ENCODE measurements at places on chromosomes 3 and 15.

DNA sequence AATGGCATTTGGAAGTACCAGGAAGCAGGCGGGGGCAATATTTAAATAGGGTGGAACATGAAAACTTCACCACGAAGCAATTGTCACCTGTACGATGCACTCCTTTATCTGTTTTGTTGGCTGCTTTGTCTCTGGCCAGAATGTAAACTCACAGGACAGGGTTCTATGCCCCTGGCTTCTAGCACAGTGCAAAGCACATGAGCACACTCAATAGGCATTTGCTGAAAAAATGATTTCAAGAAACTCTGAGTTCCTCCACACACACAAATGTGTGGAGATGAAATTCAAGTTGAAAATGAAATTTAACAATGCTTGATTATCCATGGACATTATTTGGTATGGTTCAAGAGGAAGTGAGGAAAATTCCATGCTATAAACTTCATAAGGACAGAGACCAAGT, 229.6 kb upstream of the FEZF2 start:
- no peak for DNase-seq

DNA sequence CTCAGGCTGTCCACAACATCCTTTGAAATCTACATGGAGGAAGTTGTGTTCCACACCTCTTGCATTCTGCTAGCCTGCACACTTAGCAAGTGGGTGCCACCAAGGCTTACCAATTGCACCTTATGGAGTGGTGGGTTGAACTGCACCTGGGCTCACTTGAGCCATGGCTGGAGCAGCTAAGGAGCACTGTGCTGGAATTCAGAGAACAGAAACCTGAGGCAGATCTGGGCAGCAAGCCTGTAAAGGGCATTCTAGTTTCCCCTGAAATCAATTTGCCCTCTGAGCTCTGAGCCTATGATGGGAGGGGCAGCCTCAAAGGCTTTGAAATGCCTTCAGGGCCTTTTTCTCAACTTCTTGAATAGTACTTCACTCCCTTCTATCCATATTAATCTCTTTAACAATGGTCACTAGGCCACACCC, 18.0 kb downstream of the BTLA start:
- no peak for DNase-seq

DNA sequence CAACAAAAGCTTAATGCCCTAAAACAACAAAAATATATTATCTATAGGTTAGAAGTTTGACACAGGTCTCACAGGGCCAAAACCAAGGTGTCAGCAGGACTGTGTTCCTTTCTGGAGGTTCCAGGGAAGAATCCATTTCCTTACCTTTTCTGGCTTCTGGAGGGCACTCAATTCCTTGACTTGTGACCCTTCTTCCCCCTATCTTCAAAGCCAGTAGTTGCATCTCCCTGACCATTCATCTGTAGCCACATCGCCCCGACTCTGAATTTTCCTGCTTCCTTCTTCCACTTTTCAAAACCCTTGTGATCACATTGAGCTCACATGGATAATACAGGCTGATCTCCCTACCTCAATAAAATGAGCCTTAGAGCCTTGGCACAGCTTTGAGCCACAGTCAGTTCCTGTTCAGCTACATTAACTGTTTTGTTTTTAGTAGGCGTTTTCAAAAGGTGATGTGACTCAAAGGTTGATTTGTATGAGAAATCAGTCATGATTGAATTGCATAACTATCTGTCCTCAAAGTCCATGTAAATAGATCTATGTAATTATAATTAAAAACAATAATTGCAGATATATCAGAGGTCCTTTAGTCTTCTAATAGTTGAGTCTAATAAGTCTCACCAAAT, 12.4 kb downstream of the PFN2 start:
- no peak for DNase-seq

GRCh38 chr3:187520027-187520945, 149.9 kb downstream of the SST start:
- DNase-seq, result no peak

DNA sequence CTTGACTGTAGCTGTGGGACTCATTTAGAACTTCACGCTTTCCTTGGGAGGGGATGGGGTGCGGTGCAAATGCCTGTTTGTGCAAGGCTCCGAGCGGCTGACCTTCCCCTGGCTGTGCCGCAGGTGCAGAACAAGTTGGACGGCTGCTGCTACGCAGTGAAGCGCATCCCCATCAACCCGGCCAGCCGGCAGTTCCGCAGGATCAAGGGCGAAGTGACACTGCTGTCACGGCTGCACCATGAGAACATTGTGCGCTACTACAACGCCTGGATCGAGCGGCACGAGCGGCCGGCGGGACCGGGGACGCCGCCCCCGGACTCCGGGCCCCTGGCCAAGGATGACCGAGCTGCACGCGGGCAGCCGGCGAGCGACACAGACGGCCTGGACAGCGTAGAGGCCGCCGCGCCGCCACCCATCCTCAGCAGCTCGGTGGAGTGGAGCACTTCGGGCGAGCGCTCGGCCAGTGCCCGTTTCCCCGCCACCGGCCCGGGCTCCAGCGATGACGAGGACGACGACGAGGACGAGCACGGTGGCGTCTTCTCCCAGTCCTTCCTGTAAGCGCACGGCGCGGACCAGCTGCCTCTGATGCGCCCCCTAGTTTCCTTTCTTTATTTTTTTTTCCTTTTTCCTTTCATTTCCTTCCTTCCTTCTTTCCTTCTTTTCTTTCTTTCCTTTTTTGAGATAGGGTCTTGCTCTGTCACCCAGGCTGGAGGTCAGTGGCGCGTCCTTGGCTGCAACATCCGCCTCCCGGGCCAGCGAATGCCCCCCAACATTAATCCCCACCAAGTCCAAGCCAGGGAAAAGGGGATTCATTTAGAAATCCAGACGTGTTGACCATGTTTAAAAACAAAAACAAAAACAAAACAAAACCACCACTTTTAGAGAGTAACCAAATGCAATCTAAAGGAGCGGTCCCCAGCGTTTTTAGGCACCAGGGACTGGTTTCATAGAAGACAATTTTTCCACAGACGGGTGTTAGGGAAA, 42.7 kb downstream of the EIF2AK4 start:
- DNase-seq, result peak; percentile 77

DNA sequence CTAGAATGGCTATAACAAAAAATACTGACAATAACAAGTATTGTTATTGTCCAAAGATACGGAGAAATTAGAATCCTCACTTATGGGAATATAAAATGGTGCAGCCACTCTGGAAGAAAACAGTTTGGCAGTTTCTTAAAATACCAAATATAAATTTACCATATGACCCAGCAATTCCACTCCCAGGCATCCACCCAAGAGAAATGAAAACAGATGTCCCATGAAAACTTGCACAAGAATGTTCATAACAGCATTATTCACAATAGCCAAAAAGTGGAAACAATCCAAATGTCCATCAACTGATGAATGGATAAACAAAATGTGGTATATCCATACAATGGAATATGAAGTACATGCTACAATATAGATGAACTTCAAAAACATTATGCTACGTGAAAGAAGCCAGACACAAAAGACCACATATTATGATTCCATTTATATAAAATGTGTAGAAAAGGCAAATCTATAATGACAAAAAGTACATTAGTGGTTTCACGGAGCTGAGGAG, 9.4 kb downstream of the AAGAB start:
- DNase-seq, result no peak

GRCh38 chr15:75577401-75578172, 1.5 kb downstream of the PTPN9 start:
- peak; percentile 14 for DNase-seq

DNA sequence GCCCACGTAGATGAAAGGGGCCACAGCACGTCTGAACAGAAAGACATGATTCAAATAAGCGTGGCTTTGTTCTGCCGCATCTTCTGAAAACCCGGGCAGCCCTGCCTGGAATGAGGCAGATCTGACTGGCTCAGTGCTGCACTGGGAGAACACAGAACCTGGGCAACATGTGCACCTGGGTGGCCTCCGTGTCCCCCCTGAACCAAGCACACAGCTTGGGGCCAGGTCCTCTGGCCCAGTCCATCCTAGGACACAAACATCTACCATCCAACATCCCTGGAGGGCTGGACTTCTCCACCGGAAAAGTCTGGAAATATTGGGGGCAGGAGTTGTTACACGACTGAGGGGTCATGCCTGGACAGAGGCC, 119.4 kb downstream of the ADAMTS17 start:
- no peak for DNase-seq

DNA sequence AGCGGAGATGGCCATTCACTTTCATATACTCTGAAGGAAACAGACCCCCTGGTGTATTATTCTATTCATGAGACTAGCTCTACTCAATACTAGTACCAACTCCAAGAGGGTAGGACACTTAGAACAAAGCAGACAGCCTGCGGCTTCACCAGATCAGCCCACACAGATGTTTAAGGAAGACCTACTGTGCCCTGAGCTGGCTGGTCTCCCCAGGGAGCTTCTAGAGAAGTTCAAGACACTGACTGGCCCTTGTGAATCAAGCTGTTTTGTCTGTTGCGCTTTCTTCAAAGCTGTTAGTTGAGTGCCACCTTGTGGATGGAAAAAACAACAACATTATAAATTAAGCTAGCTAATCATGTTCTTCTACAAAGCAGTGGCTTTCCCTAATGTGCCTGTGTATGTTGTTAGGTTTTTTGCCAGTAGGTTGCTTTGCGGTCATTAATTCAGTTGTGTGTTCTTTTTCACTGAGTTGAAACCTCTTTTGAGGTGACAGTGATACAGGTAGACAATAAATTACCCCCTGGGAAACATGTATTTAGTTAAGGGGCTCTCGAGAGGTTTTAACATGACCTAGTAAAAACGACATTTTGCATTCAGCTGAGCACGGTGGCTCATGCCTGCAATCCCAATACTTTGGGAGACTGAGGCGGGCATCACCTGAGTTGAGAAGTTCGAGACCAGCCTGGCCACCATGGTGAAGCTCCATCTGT, 64.2 kb upstream of the MYZAP start:
- DNase-seq, result peak; percentile 58

GRCh38 chr3:105154692-105155091, 212.0 kb upstream of the ALCAM start:
- DNase-seq, result no peak

- no peak for DNase-seq
These were observed 226.6 kb upstream of the TLE3 start for GRCh38 chr15:70324001-70324974.

GRCh38 chr3:197354568-197355001, 56.2 kb upstream of the DLG1 start:
- DNase-seq, result no peak

DNA sequence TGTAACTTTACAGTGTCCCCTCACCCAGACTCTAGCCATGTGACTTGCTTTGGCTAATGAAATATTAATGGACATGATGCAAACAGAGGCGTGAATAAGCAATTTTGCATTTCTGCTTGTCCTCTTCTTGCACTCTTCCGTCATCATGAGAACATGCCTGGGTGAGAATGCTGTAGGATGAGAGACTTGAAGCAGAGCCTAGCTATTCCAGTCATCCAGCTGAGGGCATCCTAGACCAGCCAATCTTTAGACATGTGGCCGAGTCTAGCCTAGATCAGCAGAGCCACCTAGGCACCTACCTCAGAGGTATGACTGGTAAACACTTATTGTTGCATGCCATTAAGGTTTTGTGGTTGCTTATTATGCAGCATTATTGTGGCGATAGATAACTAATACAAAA, 450.5 kb upstream of the AZI2 start:
- DNase-seq, result no peak

- DNase-seq, result no peak
These were observed 601.0 kb upstream of the EPHA6 start for GRCh38 chr3:96213393-96213792.

GRCh38 chr3:120192579-120192978, 92.4 kb downstream of the GPR156 start:
- DNase-seq, result no peak

DNA sequence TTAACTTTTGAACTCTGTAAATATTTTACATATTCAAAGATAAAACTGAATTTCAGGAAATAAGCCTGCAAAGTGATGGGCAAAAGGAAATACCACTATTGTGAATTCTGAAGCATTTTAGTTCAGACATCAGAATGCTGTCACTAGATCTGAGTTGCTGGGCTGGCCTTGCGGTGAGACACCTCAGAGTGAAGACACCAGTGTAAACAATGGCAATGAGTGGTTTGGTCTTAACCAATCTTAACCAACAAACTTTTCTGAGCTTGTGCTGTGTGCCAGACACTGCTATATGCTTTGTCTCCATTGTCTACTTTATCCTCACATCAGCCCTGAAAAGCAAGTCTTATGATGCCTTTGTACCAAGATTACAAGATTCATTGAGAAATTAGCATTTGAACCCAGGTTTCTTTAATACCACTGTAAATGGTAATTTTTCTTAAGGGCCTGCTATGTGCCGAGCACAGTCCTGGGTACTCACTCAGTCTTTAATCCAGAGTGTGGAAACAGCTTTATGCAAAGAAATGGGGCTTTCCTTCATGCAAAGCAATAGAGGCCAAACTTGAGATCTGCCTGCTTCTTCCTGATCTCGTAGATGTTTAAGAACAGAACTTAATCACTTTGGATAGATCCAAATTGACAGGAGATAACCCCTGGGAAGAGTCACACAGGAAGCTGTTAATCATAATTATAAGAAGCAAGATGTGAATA, 55.0 kb downstream of the TMEM39A start:
- no peak for DNase-seq

DNA sequence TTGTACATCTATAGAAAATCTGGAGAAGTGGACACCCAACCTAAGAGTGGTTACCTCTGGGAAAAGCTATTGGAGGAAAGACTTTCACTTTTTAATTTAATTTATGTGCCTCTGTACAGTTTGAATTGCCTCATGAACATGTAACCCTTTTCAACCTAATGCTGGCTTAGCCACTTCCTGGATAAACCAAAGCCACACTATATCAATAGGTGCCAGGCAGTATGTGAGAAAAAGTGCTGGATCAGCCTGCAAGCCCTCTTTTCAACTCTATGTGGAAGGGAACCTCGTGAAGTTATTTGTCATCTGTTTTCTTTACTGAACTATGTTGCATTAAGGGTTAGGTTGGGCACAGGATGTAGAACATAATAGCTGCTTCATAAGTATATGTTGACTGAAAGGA, 9.3 kb upstream of the TOPAZ1 start:
- DNase-seq, result no peak

DNA sequence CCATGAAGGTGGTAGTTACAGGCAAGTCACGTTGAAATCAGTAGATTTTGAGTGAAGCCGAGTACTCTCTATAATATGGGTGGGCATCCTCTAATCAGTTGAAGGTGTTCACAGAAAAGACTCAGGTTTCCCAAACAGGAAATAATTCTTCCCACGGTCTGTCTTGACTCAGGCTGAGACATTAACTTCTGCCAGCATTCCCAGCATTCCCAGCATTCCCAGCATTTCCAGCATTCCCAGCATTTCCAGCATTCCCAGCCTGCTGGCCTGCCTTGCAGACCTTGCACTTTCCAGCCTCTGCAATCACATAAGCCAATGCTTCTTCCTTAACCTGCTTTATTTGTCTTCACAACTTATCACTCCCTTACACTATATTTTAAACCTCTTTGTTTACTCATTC, 542.3 kb upstream of the ROBO2 start:
- DNase-seq, result no peak

- no peak for DNase-seq
These were observed at the start of gene SLC7A14 for GRCh38 chr3:170585937-170586310. TSS of gene SLC7A14 (minus strand) at chr3:170586075. CDS start at chr3:170526936, 59,139 bp downstream.

- DNase-seq, result peak; percentile 59
These were observed 15.6 kb upstream of the DAG1 start for GRCh38 chr3:49454458-49454857.

Data from SW480 (cell line).